ENCODE measurements at places on chromosomes 7 and 10. TPM values are rescaled to one million over a fixed set of nuclear protein-coding genes. Genes with fewer than 3 reads are reported as not detected.

The ENTPD7 gene
- 16.6 TPM for total RNA-seq

The GSAP gene
- 7.4 TPM for total RNA-seq

The LRRD1 gene
- 0.30 TPM for total RNA-seq

The ZWINT gene
- total RNA-seq, result 18.6 TPM

The HERC4 gene
- total RNA-seq, result 77.9 TPM

The CDK13 gene
- 70.5 TPM for total RNA-seq

The THNSL1 gene
- 5.6 TPM for total RNA-seq

The CFAP46 gene
- 0.39 TPM for total RNA-seq

The NEUROD6 gene
- total RNA-seq, result 0.30 TPM

The CREB5 gene
- total RNA-seq, result 52.7 TPM

The ANKRD22 gene
- total RNA-seq, result 14.9 TPM

The HABP2 gene
- not detected for total RNA-seq

The SLC13A1 gene
- total RNA-seq, result not detected

The ADAMTS14 gene
- 5.2 TPM for total RNA-seq

The NSUN6 gene
- 23.0 TPM for total RNA-seq

The MYO3A gene
- 2.3 TPM for total RNA-seq

The CALHM3 gene
- not detected for total RNA-seq

The FAM241B gene
- 1.7 TPM for total RNA-seq

The EBLN1 gene
- total RNA-seq, result not detected

The ITPRID1 gene
- 1.8 TPM for total RNA-seq

The NPY4R gene
- total RNA-seq, result 0.10 TPM

The AMZ1 gene
- 0.30 TPM for total RNA-seq

The GRB10 gene
- total RNA-seq, result 26.9 TPM

The HOXA10 gene
- 2.8 TPM for total RNA-seq

The HELLS gene
- 35.5 TPM for total RNA-seq

The CHAT gene
- not detected for total RNA-seq

The TEX36 gene
- not detected for total RNA-seq

The UPK3B gene
- total RNA-seq, result 1.7 TPM

The PRKRIP1 gene
- 18.0 TPM for total RNA-seq

The FBXL13 gene
- 2.8 TPM for total RNA-seq
